ENCODE measurements at places on chromosomes 6 and 20. TPM values are rescaled to one million over a fixed set of nuclear protein-coding genes. Genes with fewer than 3 reads are reported as not detected.

DNA sequence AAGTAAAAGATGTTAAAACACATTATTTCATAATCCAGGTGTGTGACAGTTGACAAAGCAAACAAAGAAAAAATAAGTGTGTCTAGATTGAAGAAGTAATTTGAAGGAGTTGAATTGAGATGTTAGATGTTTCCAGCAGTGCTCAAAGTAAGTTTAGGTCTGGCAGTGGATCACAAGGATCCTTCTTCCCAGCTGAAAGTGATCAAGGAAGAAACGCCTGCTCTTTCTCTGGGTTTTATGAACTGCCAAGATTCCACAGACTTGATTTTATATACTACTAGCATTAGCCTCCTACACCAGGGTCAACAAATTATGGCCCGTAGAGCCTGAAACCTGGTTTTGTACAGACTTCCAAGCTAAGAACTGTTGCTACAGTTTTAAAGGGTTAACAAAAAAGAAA lies 30.3 kb downstream of the STX7 start:
- DNase-seq: no peak

- DNase-seq: no peak
Observed at GRCh38 chr20:1800777-1801176, 94.4 kb upstream of the SIRPA start.

GRCh38 chr6:168448243-168448855 lies 7.4 kb downstream of the SMOC2 start:
- DNase-seq: no peak

GRCh38 chr6:4078691-4079471 lies at the start of gene FAM217A:
TSS of gene FAM217A (minus strand) at chr6:4079137. CDS start at chr6:4077414, 1,723 bp downstream.
- no peak for DNase-seq

The OR2H2 gene
- total RNA-seq: not detected

GRCh38 chr6:56102216-56102615 lies 145.2 kb downstream of the COL21A1 start:
- no peak for DNase-seq

The PRSS35 gene
- 6.5 TPM for total RNA-seq

- DNase-seq: no peak
Observed at GRCh38 chr6:21750575-21750974, 157.0 kb downstream of the SOX4 start.

The DLL1 gene
- total RNA-seq: 11.7 TPM

GRCh38 chr20:31869942-31870725 lies at the start of the genes DUSP15 and TTLL9:
TSS of gene DUSP15 (minus strand) at chr20:31870527. CDS start at chr20:31870337, 190 bp downstream.
TSS of gene TTLL9 (plus strand) at chr20:31870634. CDS start at chr20:31871127, 493 bp downstream.
- no peak for DNase-seq

The HCRTR2 gene
- total RNA-seq: not detected

The SCRT2 gene
- not detected for total RNA-seq

DNA sequence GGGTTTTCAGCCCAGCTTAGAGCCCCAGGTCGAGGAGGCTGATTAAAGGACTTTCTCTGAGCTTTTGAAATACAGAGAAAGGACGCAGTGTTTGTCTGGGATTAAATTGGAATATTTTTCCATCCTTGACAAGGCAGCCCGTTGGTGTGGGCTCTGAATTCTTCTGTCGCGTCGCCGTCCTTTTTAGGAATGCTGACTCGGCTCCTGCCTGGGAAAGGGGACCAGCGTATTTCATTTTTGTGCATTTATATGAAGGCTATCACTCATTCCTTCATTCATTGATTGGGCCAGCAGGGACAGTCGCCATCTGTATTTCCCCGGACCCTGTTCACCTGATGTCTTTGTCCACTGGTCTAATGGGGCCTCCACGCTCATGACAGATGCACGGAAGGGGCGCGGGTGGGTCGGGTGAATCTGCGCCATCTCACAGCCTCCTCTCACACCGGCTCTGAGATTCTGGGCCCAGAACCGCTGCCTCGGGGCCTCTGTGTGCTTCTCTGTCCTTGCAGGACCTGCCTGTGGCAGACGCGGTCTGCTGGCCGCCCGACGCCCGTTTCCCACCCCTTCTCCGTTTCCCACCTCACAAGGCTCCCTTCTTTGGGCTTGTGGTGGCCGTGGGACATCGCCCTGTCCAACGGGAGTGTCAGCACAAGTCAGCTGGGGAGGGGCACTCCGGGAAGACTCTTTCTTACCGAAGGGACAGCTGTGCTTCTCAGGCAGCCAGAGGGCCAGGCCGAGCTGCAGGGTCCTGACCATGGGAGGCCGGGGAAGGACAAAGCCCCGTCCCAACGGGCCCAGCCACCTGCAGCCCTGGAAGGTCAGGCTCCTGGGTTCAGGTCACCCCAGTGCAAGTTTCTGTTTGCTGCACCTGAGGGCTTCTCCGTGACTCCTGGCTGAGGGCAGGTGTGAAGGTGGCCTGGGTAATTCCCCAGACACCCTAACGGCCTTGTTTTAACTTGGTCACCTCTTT lies 157.3 kb downstream of the TAF4 start:
- DNase-seq: no peak

The CALHM4 gene
- total RNA-seq: not detected

DNA sequence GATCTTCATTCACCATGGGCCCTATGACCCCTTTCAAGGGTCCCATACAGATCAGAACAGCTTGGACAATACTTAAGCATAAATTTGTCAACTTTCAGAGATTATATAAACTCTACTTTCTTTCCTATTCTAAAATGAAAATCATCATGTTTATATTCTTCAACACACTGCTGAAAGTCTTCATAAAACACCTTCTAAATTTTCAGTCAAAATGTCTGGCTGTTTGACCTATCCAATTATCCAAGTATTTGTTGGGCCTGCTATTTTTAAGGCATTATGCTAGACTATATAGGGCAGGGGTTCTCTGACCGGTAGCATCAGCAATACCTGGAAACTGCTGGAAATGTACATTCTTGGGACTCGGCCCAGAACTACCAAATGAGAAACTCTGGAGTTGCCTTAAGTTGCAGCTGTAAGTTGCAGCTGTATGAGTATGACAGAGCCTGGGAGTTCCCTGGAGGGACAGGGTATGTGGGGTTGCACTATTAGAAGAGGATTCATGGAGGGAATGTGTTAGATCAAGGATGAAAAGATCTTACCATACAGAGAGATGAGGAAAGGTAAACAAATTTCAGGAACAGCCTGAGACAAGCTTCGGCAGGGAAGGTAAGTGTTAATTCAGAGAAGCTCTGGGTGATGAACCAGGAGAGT lies 293.0 kb downstream of the ADGB start:
- DNase-seq: no peak

- DNase-seq: no peak
Observed at GRCh38 chr6:37802810-37803209, 16.7 kb upstream of the ZFAND3 start.

DNA sequence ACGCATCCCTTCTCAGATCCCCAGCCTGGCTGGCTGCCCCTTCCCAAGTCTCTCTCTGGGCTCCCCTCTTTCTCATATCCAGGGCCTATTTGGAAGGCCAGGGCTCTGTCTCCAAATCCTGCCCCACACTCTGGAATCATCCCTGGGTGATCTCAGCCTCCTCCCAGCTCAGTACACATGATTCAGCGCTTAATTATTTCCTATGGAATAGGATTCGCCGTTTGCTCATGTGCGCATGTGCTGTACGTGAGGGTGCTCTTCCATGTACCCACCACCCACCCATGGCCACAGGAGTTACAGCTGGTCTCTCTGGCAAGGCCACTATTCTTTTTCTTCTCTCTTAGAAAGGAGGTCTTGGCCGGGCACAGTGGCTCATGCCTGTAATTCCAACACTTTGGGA lies 81.7 kb upstream of the FOXP4 start:
- no peak for DNase-seq

- no peak for DNase-seq
Observed at GRCh38 chr20:24212494-24212893, 223.9 kb upstream of the GGTLC1 start.

The ZNF391 gene
- 8.4 TPM for total RNA-seq
